ENCODE measurements at places on chromosomes 7 and 10.

DNA sequence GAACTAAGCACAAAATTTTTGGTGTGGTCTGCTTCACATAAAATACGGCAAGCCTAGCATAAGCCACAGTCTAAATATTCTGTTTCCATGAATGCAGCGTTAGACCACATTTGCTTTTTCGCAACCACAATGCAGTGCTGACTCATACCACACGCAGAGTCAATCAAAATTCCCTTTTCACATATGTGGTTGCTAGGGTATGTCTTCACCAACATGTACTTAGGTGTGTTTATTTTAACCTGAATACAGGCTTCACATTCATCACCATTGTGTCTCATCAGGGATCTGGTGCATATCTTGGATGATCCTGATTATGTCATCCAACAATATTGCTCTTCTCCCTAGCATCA is 90.8 kb downstream of the CHN2 start:
- peak; percentile 33 for DNase-seq

- DNase-seq: no peak
Measured at GRCh38 chr10:88119160-88119559, 255.7 kb downstream of the PTEN start.

GRCh38 chr7:128217030-128217805 is 23.9 kb upstream of the LEP start:
- no peak for DNase-seq

DNA sequence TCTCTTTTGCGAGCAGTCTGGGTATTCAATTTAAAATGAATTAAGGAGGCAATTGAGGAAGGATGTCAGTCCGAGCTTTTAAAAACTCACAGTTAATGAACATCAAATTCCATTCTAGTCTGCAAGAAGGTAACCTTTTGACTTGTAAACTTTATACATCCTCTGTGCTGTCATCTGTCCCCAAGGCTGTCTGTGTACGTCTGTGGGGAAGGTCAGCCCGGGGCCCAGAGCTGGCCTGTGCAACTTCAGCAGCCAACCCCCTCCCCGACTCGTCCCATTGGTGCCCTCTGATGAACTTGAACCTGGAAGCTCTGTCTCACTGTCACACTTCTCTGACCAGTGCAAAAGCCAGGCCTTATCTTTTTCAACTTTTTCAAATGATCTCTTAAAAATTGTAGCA is 80.3 kb downstream of the CCDC3 start:
- DNase-seq: no peak

DNA sequence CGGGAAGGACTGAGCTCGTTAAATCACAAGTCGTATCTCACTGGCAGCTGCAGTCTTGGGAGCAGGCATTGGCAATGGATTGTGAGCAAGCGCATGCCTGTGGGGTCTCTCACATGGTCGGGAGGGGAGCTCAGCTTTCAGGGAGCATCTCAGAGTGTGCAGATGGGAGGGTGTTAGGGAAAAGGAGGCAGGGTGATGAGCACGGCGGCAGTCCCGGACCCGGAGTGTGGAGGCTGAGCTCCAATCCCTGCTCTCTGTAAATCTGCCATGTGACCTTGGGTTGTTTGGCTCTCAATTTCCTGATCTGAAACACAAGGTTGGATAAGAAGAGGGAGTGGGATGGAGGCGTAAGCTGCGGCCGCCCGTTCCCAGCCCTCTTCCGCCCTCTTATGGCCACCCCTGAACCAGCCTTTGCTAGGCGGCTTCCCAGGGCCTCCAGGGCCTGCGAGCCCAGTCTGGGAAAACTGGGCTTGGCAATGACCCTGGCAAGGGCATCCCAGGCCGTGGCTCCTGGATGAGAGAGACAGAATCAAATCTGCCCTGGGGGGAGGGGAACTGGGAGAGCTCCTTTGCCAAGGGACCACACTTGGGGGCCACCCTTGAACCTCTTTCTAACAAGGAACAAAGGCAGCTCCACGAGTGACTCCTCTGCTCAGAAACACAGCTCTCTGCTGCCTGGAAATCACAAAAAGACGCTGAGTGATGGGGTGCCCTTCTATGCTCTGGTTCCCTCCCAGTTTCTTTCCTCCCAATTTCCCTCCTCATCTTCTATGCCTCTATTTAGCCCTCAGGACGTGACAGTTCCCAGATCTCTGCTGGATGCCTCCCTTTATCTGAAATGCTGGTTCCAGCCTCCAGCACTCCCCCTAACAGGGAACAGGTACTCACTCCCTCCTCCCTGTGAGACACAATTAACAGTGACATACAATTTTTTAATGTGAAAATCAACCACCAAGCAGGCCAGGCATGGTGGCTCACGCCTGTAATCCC is 41.7 kb upstream of the LOXL4 start:
- DNase-seq: peak; percentile 31

GRCh38 chr10:88992921-88993524 is 2.4 kb downstream of the FAS start:
- DNase-seq: no peak

- DNase-seq: no peak
Measured at GRCh38 chr7:41003611-41003940, 699.3 kb downstream of the INHBA start.

- no peak for DNase-seq
Measured at GRCh38 chr7:1502845-1503244, 1.3 kb downstream of the INTS1 start.

- DNase-seq: no peak
Measured at GRCh38 chr7:27133409-27134231, 3.1 kb upstream of the HOXA4 start.

DNA sequence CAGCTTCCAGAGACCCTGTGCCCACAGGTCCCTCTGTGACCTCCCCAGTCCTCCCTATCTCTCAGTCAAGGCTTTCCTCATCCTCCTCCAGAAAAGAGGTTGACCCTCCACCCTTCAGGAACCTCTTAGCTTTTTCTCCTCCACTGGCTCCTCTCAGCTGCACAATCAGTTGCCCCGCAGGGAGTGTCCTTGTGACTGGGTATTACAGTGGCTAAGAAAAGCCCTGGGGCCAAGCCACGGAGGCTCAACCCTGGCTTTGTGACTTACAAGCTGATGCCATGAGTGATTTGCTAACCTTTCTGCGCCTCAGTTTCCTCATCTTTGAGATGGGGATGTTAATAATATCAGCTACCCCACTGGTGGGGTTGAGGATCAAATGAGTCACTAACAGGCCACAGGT is 66.4 kb upstream of the ZMIZ1 start:
- no peak for DNase-seq
